ENCODE measurements at places on chromosomes 5 and 9.

GRCh38 chr5:92694067-92694466, 887.0 kb downstream of the NR2F1-AS1 start:
- DNase-seq, result no peak

GRCh38 chr5:150573867-150574817, 66.2 kb downstream of the NDST1 start:
- no peak for DNase-seq

DNA sequence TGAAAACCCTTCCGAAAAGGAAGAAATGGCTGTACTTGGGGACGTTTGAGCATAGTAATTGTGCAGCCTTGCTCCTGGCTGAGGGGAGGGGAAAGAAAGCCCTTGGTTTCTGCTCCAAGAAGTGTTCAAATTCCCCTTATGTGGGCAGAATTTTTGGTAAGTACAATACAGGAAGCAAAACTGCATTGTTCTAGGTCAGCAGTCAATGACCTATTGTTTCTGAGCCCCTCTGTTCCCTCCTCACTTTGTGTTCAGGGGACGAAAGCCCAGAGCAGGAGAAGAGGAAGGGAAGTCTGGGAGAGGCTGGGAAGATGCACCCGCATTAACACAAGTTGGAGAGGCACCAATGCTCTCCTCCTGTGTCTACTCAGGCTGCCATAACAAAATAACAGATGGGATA, 11.9 kb downstream of the BASP1 start:
- no peak for DNase-seq

- no peak for DNase-seq
These were observed 190.5 kb downstream of the COMMD10 start for GRCh38 chr5:116275282-116275681.

GRCh38 chr9:91391818-91392217, 30.1 kb upstream of the AUH start:
- no peak for DNase-seq

DNA sequence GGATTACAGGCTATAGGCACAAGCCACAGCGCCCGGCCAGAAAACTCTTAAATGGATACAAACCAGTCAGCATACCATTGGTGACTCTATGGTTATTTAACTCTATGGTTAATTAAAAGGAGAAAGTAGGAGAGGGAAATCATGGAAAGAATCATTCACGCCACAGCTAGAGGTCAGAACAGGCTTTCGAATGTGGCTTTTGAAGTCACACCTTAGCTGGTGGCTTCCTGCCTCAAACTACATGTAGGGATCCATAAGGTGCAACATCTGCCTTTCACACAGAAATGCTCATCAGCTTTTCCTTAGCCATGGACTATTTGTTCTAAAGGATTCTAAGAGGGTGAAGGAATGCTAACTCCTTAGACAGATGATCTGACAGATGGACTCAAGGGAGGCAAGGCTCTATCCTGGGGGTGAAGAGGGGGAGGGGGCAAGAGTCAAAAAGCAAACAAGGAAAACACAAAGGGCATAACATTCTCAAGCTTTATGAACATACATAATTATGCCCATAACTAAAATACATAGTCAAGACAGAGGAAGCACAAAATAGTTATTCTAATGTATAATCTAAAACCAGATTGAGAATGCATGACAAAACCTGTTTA, 130.9 kb downstream of the EFNA5 start:
- DNase-seq, result no peak

- DNase-seq, result no peak
These were observed 9.4 kb upstream of the GM2A start for GRCh38 chr5:151243564-151243963.

DNA sequence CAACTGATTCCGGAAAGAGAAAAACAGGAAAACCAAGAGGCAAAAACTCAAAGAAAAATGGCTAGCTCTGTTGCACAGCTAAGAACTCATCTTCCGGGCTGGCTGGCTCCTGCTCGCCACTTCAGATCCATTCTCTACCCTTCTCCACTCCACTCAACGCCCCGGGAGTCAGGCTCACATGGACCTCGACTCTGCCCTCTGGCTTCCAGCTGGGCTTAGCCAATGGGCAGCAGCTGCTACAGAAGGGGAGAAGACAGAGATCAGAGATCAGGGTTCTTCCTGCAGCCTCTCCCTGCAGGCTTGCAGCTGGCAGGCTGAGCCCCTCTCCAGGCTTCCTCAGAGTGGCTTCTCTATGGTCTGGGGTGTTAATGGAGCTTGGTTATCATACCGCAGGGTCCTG, 187.5 kb downstream of the MED10 start:
- no peak for DNase-seq
